Lung (tissue), 17 donors: ENCODE measurements at places on chromosomes 3 and 15.

GRCh38 chr3:17310983-17311382, 426.2 kb downstream of the PLCL2 start:
- DNase-seq, result no peak

DNA sequence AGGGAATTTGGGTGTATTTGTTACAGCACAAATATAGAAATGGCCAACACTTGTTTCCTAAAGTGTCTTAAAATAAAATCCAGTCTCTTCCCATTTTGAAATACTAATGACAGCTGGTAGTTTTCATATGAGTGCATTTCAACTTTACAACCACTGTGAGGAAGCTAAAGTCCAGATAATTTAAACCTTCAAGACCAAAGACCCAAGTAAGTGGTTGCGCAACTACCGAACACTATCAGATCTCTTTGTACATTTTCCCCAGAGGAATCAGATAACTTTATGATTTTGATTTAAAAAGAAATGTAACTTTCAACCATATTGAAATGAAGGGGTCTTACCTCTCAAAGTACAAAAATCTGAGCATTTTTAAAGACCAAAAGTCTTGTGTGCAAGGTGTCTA, 14.3 kb downstream of the BCL2L10 start:
- no peak for DNase-seq

DNA sequence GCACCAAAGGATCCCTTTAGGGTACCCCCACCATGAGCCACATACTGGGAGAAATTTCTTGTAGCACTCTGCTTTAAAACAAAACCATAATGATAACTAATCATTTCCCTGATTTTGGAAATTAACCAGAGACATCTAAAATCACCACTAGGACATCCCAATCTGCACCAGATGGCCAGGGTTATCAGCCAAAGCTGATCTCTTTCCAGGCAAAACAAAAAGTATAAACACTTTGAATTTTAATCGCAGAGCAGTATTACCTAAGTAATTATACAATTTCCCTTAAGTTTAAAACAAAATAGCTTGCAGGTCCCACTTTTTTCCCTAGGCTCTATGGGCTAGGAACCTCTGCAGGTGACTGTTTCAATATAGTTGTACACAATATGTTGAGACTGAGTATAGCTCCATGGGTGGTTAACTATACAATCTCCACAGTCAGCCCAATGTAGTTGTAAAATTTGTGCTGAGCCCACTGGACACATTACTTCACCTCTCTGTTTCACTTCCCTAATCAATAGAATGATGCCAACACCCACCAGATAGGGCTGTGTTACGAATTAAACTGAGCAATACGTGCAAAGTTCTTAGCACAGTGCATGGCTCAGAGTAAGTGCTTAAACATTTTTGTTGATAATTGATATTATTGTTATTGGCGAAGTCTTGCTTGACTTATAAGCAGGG, 629 bp upstream of the NOX5 start:
- DNase-seq, result no peak

- DNase-seq, result no peak
Measured at GRCh38 chr3:34646911-34647460, 848.6 kb downstream of the PDCD6IP start.

- no peak for DNase-seq
Measured at GRCh38 chr15:51766341-51766740, 14.9 kb downstream of the TMOD2 start.
